ENCODE measurements at places on chromosomes 12 and 14.

- no peak for DNase-seq
These were observed 492.2 kb downstream of the APAF1 start for GRCh38 chr12:99137124-99137855.

GRCh38 chr14:93054876-93055275 is 60.8 kb downstream of the ITPK1 start:
- DNase-seq, result no peak

- no peak for DNase-seq
These were observed 24.0 kb upstream of the TMED10 start for GRCh38 chr14:75200451-75200850.

DNA sequence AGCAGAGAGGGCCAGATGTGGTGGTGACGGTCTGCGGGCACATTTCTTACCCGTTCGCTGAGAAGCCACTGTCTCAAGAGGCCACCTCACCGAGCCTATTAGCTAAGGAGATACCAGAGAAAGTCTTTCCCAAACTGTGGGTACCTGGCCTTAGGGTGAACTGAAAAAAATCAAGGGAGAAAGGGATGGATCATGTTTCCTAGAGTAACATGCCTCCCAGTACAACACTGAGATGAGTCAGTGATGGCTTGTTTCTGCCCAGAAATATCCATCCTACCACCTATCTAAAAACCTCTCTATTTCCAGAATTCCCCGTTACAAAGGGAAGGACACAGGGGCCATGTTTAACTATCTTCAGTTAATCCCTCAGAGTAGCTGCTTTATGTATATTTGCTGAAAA is 83.7 kb downstream of the LMNTD1 start:
- DNase-seq, result no peak

DNA sequence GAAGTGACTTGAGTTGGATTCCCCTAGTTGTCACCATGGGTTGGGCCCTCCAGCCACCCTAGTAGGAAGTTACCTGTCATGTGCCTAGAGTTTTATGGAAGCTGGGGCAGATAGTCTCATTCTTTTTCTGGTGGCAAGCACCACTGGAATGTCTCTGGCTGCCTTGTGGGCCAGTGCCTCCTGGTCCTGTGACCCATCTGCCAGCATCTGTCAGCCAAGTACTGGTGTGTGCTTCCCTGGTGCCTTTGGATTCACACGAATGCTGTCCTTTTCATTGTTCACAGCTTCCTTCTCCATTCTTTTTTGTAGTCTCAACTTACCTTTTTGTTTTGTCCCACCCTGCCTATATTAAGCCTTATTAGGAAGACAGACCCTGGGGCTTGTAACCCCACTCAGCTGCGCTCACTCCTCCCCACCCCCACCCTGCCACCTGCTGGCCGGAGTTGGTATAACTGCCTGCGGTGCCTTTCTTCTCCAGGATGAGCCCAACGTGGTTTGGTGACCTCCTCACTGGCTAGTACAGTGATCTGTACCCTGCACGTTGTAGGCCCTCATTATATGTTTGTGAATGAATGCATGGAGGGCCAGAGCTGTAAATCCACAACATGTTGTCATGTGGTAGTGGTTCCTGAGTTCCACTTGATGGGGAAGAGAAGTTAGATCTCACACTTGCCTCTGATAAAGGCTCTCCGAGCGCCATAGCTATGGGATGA is 125.7 kb downstream of the TSPAN9 start:
- peak; percentile 16 for DNase-seq

DNA sequence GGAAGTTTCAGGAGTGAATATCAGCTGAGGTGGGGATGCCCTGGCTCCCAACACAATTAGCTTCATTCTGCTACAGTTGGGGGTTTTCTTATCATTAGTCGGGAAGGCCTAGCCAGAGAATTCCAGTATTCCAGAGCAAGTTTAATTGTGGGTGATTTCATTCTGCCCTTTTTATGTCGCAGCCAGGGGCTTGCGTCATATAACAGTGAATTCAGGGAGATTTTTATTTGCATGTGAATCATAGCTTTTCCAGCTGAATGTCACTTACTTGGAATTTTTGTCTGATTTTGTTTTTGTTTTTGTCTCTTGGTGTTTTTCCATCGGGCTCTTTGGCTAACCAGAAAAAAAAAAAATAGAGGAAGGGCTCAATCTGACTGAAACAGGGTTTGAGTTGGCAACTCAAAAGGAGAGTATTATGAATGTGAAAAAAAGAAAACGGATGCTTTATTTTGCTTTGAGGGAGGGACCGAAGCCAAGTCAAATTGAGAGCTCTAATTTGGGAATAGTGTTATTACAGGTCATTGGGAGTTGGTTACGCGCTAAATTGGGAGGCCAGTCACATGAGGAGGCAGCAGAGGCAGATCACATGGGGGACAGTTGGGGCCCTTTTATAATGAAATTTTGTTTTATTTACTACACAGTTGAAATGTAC is 119.4 kb downstream of the SAMD4A start:
- no peak for DNase-seq

DNA sequence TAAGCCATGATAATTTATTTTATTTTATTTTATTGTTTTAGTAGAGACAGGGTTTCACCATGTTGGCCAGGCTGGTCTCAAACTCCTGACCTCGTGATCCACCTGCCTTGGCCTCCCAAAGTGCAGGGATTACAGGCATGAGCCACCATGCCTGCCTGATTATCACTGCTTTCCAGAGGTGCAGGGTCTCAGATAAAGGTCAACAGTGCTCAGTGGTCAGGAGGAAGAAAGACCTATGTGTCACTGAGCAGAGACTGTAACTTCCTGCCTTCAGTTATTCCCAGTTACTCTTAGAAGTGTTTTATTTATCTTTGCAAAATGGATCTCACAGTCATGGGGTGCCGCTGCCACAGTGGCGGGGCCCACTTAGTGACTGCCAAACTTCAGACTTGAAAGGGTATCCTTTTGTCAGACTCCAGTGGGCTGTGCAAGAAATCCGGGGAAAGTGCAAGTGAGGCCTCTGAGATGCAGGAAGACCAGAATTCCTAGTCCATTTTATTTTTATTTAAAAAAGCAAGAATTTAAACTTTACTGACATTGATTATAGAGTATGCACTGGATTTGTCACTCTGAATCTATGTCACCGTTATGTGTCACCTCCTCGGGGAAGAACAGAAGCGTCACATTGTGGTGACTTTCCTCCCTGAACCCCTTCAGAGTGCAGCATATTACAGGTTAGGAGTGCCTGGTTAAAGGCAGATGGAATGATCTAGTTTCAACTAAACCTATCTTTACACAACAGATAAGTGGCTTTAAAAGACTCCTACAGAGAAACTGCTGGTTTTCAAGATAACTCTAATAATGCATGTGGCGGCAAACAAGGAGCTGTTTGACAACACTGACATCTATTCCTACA is 59.1 kb upstream of the BICD1 start:
- DNase-seq, result no peak

DNA sequence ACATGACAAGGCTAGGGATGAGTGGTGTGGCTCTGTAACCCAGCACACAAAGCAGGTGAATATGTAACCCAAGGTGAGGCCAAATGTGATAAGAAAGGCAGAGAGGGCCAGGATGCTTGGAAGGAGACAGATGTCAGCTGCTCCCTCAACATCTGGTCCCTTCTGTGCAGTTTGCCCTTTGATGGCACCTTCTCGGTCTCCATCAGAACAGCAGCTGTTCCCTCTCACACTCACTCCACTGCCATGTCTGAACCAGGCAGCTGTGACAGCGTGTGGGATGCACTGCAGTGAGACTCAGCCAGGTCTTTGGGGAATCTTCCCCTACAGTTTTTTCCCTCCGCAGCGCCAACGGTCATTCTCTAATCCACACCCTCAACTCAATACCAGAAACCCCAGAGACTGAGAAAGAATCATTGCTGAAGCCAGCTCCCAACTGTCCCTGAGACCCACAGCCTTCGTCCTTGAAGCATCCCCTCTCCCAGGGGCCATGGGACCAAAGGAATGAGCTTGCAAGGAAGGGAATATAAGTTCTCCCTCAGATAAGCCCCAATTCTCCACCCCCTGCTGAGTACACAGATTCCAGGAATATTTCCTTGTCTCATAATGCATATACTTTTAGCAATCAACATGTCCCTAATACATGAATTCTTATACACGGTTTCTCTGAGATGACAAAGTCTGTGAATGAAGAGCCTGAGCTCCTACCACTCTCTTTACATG is 230.0 kb downstream of the GLT1D1 start:
- DNase-seq, result no peak

GRCh38 chr12:7093892-7094291 is 1.6 kb upstream of the C1R start:
- DNase-seq, result no peak

DNA sequence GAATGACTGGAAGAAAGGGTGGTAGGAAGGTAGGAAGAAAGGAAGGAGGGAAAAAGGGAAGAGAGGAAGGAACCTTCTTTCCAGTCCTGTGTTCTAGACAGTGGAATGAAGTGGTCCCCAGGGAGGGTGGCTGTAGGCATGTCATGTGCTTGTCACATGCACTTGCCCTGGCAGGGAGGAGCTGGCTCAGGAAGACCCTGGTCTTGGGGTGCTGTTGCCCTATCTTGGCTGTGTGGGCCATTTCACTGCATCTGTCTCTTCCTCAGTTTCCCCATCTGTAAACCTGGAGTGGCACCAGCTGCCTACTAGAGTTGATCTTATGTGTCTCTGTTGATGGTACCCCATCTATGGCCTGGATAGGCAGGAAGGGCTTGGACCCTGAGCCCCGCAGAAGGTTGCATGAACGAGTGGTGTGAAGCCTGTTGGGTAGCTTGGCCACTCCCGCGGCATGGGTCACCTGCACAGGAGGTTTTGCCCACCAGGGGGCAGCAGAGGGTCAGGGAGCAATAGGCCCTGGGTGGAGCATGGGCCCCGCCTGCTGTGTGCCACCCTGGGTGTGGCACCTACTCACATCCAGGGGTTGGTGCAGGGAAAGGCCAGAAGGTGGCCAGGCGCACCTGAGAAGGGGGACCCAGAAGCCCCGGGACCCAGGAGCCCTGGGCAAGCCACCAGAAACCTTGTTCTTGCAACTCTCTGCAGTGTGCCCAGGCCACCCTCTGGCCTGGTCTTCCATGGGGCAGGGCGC is 25.1 kb downstream of the MEG3 start:
- DNase-seq, result peak; percentile 50

GRCh38 chr12:119044094-119044493 is 62.8 kb downstream of the SRRM4 start:
- DNase-seq, result no peak

GRCh38 chr12:27946421-27946820 is 26.1 kb downstream of the PTHLH start:
- no peak for DNase-seq

GRCh38 chr14:48325486-48325885 is 650.1 kb upstream of the MDGA2 start:
- DNase-seq, result no peak

- no peak for DNase-seq
These were observed 47.4 kb downstream of the SLC38A4 start for GRCh38 chr12:46778415-46778814.
